GM19239 (cell line): ENCODE measurements at places on chromosomes 3 and 15.
A peak's percentile ranks its signal among the peaks of the same experiment; 100 is the strongest.

DNA sequence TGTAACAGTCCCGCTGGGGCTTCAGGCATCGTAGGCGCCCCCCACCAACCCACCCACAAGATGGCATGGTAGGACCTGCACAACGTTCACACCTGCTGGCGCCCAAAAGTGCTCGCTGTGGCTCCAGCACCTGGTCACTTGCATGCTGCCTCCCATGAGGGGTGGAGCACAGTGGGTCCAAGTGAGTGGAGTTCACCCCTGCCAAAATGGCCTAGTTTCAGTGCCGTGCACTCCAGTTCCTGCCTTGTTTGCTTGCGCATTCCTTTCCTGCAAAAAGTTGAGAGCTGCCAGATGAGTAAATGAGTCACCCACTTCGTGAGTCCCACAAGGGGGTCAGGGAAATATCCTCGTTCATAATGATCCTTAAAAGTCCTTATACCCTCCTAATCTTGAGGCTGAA lies 788.7 kb upstream of the DPPA4 start:
- DNase-seq = no peak

GRCh38 chr3:170162630-170163029 lies 18.9 kb downstream of the PHC3 start:
- no peak for DNase-seq

GRCh38 chr3:130826516-130827182 lies 67.2 kb upstream of the ATP2C1 start:
- DNase-seq = no peak

- no peak for DNase-seq
Observed at GRCh38 chr3:143295201-143296080, 175.9 kb downstream of the CHST2 start.

- no peak for DNase-seq
Observed at GRCh38 chr15:30905821-30906220, 2.1 kb downstream of the FAN1 start.

GRCh38 chr3:58173029-58173668 lies 37.6 kb downstream of the DNASE1L3 start:
- DNase-seq = no peak

DNA sequence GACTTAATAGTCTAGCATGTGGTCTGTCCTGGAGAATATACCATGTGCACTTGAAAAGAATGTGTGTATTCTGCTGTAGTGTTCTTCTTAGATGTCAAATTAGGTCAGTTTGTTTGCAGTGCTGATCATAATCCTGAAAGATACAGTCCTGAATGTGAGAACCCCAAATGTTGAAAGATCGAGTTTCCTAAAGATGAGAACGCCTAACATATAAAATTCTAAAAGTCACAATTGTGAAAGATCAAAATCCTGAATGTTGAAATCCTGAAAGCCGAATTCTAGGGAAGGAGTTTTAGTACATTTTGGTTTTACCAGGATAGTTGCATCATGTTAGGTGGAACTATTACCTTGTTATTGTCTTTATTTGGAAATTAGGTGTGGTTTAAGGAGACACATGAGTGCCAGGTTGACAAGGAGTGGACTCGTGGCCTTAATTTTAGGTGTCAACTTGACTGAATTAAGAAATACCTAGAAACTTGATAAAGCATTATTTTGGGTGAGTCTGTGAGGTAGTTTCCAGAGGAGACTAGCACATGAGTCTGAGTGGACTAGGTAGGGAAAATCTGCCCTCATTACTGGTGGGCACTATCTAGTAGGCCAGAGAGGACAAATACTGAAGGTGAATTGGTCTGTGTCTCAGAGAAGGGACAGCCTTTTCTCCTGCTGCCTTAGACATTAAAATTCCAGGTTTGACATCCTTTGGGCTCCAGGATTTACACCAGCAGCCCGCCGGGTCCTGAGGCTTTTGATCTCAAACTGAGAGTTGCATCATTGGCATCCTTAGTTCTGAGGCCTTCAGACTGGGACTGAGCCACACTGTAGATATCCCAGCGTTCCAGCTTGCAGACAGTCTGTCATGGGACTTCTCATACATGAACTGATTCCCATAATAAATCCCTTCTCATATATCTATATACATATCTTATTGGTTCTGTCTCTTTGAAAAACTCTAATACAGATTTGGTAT lies 77.1 kb downstream of the LRRC28 start:
- DNase-seq = no peak

DNA sequence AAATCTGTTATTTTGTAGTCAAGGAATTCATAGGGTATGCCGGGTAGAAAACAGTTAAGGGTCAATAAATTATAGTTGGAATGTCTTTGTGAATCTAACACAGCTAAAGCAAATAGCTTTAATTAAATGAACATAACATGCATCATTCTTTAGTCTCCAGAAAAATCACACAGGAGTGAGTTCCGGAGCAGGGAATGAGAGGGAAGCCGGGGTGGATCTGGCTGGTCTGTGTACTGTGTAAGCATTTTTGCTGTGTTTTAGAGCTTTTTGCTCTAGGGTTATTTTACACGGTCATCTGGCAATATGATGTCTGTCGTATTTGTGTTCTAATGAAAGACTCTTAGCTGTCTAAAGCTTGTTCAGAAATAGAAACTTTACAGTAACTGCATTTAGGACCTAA lies 57.5 kb downstream of the MED12L start:
- DNase-seq = no peak

- no peak for DNase-seq
Observed at GRCh38 chr3:196354132-196354531, 15.9 kb upstream of the TM4SF19 start.

GRCh38 chr3:17151598-17152373 lies 267.0 kb downstream of the PLCL2 start:
- peak; percentile 91 for DNase-seq

- DNase-seq = no peak
Observed at GRCh38 chr3:130820976-130821375, 72.9 kb upstream of the ATP2C1 start.

DNA sequence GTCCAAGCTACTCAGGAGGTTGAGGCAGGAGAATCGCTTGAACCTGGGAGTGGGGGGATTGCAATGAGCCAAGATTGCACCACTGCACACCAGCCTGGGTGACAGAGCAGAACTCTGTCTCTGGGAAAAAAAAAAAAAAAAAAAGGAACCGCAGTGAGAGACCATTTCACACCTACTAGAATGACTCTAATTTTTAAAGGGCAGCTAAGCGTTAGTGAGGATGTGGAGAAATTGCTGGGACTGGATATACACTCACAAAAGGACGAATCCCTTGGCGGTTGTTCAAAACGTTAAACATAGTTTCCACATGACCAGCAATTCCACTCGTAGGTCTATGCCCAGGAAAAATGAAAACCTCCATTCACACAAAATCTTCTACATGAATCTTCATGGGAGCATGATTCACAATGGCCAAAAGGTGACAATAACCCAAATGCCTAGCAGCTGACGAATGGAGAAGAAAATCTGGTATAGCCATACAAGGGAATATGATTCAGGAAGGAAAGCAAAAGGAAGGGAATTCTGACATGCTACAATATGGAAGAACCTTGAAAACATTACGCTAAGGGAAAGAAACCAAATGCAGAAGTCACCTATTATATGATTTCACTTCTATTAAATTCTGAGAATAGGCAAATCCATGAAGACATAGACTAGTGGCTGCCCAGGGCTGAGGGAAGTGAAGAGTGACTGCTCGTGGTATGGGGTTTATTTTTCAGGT lies 127.0 kb downstream of the CHSY1 start:
- DNase-seq = no peak

DNA sequence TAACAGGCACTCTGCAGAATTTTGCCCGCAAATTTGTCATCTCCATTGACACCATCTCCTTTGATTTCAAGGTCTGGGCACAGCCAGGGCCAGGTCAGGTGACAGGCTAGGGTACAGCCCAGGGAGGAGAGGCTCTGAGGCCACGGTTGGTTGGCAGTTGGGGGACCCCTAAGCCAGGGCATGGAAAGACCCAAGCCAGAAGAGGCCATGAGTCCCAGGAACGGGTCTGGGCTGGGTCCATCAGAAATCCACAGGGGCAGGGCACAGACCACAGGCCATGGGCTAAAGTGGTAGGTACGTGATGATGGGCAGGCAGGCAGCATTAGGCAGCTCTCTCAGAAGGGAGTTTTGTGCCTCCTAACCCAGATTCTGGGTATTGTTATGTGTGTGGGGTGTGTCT lies 45.8 kb downstream of the SEMA3G start:
- DNase-seq = no peak

- no peak for DNase-seq
Observed at GRCh38 chr3:187963003-187963676, 190.8 kb upstream of the LPP start.

DNA sequence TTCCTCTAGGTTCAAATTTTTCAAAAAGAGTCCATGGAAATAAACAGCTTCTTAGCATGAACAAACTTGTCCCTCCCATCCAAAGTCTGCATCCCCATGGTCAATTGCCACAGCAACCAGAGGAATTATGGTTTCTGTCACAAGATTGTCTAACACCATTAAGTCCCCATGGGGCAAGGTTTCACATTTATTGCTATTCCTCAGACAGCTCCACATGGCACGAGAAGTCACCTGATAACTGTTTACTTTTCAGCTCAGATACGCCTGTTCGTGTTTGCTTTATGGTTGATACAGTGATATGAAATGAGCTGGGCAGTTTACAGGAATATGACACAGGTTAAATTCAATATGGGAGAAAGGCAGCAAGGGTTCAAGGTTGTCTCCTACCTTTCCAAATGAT lies 37.9 kb upstream of the MUC13 start:
- no peak for DNase-seq

GRCh38 chr15:36948982-36949381 lies 151.4 kb downstream of the MEIS2 start:
- no peak for DNase-seq

DNA sequence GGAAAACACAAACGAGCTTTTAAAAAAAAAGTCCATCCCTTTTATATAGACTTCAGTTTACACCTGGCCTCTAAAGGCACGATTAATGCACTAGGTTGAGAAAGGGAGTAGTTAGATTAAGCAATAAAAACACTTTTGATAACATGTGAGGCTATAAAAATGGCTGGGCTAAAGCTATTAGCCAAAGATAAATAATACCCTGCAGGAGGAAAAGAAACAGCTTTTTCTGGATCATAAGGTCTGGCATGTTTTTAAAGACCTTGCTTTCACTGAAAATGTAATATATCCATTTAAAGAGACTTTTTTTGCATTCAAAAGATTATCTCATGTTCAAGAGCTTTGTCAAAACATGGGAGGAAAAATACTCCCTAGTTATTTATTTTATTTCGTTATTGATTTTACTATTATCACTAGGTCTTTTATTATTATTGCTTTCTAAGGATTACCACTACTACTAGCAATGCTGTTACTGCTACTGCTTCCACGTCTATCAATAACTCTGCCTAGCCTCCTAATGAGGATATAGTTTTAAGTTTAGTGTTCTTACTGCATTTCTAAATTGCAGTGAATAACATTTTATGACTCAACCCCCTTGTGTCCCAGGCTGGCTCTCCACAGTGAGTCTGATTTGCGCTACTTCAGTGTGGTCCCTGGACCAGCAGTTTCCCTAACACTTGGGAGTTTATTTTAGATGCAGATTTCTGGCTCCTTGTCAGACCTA lies 93.4 kb downstream of the THRB start:
- DNase-seq = no peak
